ENCODE measurements at places on chromosomes 4 and X.

- DNase-seq, result no peak
Measured at GRCh38 chr4:168711197-168712140, 214.6 kb downstream of the PALLD start.

DNA sequence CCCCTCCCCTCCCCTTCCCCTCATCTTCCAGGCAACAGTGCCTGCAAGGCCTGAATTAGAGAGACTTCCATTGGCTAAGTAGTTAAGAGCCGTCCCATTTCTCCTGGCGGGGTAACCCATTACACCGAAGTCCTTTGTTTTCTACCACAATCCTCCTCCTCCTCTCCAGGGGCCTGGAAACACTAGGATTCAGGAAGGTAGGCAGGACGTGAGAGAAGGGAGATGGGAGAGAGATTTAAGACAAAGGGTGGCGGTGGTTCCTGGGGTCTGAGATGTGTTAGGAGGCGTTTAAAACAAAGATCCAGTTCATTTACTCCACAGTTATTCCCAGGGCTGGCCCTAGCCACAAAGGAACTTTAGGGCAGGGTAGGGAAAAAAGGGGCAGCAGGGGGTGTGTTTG lies 28.0 kb downstream of the NYX start:
- no peak for DNase-seq

GRCh38 chr4:15729910-15730533 lies 27.2 kb downstream of the BST1 start:
- peak; percentile 60 for DNase-seq

GRCh38 chr4:8860892-8861575 lies 10.6 kb downstream of the HMX1 start:
- DNase-seq, result no peak

DNA sequence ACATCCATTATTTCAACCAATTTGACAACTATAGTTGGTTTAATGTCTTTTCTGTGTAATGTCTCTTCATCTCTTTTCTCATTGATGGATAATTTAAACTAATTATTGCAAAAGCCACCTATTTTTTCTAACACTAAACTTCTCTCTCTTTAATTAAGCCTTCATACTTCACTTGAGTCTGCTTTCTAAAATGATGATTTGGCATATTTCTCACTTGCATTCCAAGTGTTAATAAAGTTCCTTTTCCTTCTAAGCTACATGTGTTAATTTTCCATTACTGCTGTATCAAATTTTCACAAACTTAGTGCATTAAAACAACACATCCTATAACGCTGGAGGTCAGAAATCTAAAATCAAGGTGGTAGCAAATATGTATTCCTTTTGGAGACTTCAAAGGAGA lies 1743.8 kb upstream of the PCDH7 start:
- DNase-seq, result no peak
